CMK (cell line): ENCODE measurements at places on chromosomes 3 and 15.

DNA sequence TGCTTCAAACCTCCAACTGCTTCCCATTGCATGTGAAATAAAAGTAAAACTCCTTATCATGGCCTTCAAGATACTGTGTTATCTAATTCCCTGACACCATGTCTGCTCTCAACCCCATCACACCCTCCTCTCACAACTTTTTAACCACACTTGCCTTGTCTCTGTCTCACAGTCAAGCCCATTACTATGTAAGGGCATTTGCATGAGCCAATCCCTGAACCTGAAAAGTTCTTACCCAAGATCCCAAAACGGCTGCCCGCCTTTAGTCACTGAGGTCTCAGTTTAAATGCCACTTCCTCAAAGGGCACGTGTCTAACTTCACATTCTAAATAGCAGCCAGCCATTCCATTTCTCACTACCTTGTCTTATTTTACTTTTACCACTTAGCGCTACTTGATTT, 83.1 kb downstream of the SST start:
- DNase-seq, result peak; percentile 50

- DNase-seq, result no peak
Measured at GRCh38 chr3:178950676-178951075, 120.9 kb downstream of the ZMAT3 start.

GRCh38 chr3:12648384-12648959, 15.4 kb downstream of the RAF1 start:
- no peak for DNase-seq

DNA sequence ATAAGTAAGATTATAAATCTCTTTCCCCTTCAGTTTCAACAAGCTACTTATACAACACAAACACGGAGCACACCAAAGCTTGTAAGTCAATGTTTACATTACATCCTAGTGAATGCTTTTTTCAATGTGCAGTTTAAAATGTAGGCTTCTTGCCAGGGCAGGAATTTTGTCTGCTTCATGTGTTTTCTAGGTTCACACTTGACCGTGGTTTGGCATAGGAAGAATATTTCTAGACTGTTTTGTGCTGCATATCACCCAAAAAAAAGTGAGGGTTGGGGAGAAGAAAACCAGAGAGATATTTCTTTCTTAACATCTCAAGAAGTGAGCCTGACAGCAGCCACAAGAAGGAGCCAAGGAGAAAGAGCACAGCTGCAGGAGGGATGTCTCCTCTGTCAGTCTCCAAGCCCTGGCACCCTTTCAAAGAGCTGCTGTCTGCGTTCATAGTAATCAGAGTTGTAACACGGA, 255.8 kb downstream of the MEIS2 start:
- no peak for DNase-seq

GRCh38 chr3:23539185-23539584, 266.6 kb upstream of the UBE2E1 start:
- no peak for DNase-seq

GRCh38 chr3:136247436-136247835, 2.7 kb upstream of the PCCB start:
- no peak for DNase-seq

DNA sequence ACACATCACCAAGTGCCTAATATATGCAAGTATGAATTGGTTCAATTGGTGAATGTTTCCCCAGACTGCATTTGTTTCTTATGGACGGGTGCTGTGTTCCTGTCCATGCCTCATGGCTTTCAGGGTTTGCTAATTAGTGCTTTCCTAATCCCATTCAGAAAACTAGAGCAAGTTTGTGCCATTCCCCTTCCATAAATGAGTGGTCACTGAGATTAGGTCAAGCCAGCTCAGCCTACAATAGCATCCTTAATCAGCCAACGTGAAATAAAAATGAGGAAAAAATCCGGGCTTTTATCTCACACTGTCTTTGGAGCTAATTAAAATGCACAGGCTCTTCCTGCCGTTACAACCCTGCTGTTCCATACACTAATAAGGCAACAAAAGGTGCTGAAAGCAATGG, 788.8 kb downstream of the ROBO1 start:
- DNase-seq, result no peak

DNA sequence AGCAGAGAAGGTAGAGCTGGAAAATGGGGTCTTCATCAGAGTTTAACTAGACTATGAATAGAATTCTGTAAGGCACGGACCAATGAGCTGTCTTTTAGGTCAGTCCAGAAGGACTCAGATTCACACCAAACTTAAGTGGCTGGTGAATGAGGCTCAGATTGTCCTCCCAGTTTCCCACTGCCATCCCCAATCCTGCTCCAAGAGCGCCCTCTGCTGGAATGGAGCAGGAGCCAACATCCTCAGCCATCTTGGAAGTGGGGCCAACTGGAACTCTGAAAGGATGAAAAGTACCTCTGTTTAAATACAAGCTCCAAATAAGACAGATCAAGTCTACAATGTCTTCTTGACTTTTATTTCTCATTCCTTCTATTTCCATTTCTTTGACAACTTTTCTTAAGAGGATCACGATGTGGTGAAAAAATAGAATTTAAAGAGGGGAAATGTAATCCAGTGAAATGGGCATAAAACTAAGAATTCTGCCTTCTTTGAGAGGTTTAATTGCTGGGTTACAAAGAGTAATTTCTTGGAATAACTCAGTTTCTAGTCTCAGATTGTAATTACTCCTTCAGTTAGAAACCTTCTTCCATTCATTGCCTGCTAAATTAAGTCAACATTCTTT, 217.1 kb upstream of the TPRG1 start:
- DNase-seq, result peak; percentile 33

- DNase-seq, result no peak
Measured at GRCh38 chr3:121957674-121958415, 63.6 kb downstream of the SLC15A2 start.

DNA sequence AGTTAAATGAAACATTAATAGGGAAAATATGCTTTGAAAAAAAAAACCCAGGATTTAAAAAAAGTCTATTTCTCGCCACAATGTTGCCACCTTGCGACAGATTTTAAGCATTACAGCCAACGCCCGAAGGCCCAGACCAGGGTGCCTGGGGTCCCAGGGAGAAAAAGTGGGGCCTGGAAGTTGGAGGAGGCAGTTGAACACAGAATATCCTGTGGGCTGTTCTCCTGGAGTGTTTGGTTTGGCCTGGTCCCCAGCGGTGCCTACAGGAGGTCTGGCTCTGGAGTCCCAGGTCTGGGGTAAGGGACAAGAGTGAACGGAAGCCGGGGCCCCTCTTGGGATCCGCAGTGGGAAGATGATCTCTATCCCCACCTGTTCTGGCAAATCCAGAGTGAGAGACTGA, 3.4 kb downstream of the RNU6-1 start:
- DNase-seq, result no peak

DNA sequence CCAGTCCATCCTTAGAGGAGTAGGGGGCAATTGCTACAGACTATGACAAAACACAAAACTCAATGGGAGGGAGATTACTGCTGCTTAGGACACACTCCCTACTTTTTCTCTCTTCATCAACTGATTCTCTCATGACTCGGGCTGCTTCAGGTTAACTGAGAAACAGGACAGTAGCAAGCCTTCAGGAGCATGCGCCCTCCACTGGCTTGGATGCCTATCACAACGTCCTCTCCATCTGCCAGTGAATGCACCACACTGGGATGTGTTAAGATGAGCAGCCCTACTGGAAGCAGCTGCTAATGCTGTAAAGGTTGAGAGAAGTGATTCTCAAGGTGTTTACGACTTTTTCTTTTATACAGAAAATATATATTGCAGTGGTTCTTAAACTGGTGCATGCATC, 542.3 kb downstream of the EDEM1 start:
- no peak for DNase-seq

GRCh38 chr3:45754461-45754860, 41.9 kb downstream of the SLC6A20 start:
- DNase-seq, result no peak

DNA sequence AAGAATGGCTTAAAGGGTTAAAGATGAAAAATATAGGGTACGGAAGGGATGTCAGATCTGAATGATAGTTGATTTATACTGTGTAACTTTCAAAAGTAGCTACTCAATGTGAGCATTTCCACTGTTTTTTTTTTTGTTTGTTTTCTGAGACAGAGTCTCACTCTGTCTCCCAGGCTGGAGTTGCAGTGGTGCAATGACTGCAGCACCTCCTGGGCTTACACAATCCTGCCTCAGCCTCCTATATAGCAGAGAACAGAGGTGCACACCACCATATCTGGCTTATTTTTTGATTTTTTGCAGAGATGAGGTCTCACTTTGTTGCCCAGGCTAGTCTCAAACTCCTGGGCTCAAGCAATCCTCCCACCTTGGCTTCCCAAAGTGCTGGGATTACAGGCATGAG, 9.9 kb upstream of the PXK start:
- no peak for DNase-seq

GRCh38 chr15:90819390-90819789, 49.0 kb upstream of the FURIN start:
- DNase-seq, result no peak

- no peak for DNase-seq
Measured at GRCh38 chr15:22878103-22878502, 39.6 kb downstream of the NIPA2 start.

GRCh38 chr3:18778598-18778997, 353.5 kb upstream of the SATB1 start:
- no peak for DNase-seq

GRCh38 chr3:76403556-76403955, 618.2 kb upstream of the ZNF717 start:
- no peak for DNase-seq

- DNase-seq, result no peak
Measured at GRCh38 chr3:183212096-183212495, 41.0 kb upstream of the B3GNT5 start.

DNA sequence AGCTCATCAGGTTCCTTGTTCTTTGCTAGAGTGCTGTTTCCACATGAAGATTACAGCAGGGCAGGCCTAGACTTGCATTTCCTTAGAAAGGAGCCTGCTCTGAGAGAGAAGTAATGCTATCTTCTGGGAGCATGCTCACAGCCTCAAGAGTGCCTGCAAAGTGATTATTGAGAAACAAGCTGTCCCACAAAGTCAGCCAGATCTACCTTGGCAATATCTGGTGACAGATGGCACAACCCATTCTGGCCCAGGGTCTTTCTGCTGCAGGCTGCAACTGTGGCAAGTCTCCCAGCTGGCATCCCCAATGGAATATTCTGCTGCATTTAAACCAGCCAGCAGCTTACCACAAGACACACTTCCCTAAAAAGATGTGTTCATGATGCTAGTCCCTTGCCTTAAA, 29.3 kb downstream of the MTMR10 start:
- DNase-seq, result no peak

DNA sequence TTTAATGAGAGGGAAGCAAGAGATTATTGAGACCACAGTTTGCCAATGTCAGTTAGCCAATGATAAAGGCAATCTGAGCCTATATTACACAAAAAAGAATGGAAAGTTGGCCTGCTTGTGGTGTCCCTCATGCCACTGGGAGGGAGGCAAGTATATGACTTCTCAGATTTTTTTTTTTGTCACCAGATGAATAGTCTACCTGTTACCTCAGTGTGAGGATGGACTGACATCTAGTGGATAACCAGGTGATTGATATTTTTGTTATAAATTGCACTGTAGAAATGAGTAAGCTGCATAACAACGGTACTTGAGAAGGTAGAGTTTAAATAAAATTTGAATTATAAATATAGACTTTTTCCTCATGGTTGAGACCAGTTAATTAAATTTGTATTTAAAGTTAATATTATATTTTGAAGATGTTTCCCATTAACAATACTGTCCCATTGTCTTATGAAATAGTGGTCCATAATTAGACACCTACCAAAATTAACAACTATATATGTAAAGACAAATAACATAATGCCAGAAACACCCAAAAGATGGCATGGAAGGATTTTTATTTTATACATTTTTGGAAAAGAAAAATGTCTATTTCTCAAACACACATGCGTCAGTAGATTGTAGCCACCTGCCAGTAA, 237.8 kb upstream of the GADL1 start:
- no peak for DNase-seq

DNA sequence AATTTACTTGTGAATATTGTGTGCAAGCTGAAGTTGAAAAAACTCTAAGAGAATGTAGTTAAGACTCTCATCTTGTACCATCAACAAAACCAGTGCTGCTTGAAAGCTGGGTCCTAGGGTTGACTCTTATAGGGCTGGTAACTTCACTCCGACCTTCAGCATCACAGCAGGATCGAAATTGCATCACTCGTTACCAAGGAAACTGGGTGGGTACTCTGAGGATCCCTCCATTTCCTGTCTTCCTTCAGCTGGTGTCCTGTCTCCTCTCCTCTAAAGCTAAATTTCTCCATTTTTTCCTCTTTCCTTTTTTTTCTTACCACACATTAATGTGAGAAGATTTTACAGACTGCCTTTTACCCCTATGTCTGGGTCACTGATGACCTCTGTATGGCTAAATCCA, 3.0 kb upstream of the APH1B start:
- DNase-seq, result no peak

- no peak for DNase-seq
Measured at GRCh38 chr3:157127268-157127667, 32.7 kb downstream of the CCNL1 start.

GRCh38 chr15:56824175-56824574, 90.9 kb upstream of the ZNF280D start:
- DNase-seq, result no peak

GRCh38 chr15:72486144-72486543, 12.0 kb downstream of the ARIH1 start:
- DNase-seq, result no peak

DNA sequence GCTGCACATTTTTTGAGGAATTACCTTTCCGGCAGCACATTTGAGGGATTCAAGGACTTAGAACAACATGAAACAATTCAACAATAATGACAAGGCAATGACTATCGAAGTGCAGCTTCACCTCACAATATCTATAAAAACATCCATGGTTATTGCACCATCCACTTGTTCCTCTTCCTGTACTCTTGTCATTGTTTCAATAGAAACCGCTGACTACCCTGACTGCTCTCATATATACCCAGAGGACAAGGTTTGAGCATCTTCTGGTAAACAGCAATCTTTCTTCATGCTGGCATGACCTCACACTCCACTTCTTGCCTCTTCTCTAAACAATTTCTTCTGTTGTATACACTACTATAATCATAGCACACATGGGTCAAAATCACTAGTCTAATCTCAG, 864.9 kb downstream of the FHIT start:
- no peak for DNase-seq

GRCh38 chr3:128091586-128091985, 32.0 kb downstream of the RUVBL1 start:
- DNase-seq, result no peak

- DNase-seq, result no peak
Measured at GRCh38 chr3:168859574-168859973, 763.9 kb upstream of the GOLIM4 start.

- peak; percentile 56 for DNase-seq
Measured at GRCh38 chr3:194205675-194206133, 69.8 kb downstream of the HES1 start.

GRCh38 chr3:102471001-102471400, 36.2 kb downstream of the ZPLD1 start:
- no peak for DNase-seq

GRCh38 chr15:22224241-22224671, 143.9 kb downstream of the OR4M2 start:
- DNase-seq, result no peak

DNA sequence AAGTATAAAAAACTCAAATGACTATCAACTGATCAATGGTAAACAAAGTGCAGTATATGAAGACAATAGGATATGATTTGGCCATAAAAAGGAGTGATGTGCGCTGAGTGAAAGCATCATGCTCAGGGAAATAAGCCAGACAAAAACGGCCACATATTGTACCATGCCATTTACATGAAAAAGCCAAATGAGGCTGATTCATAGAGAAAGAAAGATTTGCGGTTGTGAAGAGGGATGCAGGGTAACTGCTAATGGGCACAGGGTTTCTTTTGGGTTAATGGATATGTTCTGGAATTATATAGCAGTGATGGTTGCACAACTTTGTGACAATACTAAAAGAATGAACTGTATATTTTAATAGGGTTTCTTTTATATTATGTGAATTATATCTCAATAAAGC, 877.2 kb upstream of the CFAP20DC start:
- DNase-seq, result no peak
